ENCODE measurements at places on chromosomes 3 and 15. TPM values are rescaled to one million over a fixed set of nuclear protein-coding genes. Genes with fewer than 3 reads are reported as not detected.

DNA sequence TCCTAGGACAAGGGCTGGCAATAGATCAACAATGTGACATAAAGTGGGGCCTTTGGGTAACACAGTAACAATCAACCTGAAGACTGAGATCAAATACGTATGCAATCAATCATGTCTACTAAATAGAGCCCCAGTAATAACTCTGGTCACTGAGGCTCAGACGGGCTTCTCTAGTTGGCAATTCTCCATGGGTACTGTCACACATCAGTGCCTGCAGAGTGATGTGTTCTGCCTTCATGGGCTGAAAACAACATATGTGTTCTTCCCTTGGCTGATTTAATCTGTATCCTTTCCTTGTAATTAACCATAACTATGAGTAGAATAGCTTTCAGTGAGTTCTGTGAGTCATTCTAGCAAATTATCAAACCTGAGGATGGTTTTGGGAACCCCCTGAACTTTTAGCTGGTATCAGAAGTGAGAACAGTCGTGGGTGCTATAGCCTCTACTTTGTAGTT is 113.6 kb downstream of the TMCO5A start:
- no peak for DNase-seq

DNA sequence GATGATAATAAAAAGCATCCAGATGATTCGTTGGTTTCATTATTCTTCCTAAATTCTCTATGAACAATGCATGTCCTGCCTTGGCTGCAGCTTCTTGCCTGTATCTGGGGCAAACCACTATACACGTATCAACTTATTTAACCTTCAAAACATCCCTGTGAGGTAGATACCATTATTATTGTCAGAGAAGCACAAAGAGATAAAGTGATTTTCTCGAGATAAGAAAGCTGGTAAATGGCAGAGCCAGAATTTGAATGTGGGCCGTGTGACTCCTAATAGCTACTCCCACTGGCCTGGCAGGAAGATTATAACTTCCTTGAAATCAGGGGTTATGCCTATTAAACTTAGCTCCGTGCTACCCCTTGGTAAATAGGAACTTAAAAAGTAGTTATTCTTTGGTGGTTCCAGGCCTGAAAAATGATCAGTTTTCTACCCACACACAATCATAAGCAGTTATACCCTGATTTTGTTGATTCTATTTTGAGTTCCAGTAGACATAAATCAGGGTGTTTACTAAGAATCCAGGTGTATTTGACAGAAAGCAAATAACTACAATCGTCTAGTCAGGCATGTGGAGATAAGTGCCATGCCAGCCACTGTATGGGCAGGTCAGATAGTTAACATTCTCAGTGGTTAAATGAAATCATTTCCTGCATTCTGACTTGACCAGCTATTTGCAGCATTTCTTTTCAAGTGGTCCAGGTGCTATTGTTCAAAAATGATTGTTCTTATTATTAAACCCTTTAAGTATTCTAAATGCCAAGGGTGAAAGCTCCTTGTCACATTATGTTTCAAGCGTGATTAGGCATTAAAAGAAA is 99.2 kb upstream of the LRRN1 start:
- DNase-seq = no peak

DNA sequence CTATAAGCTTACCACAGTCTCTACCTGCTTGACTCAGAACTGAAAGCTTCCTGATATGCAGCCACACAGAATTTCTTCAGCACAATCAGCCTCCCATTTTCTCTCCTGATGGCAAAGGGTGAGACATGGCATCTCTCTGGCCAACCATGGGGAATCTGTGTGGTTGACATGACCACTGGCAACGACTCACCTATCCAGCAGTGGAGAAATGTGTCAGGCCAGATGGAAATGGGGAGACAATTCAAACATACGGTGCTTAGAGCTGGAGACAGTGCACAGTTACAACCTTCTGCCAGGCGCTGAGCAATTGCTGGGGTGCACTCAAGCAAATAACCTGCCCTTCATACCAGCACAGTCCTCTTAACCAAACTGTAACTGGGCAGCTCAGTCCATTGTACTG is 3.6 kb downstream of the ZNF385D start:
- DNase-seq = no peak

The SI gene
- 1.0 TPM for total RNA-seq

- DNase-seq = no peak
Measured at GRCh38 chr3:159879598-159879997, 109.0 kb upstream of the IL12A start.

- DNase-seq = no peak
Measured at GRCh38 chr3:141050576-141051442, at the start of gene SPSB4. SPSB4 (plus strand) TSS chr3:141051347; CDS start chr3:141066105, 14,758 bp downstream.

The GHRL gene
- 2.1 TPM for total RNA-seq

The MCF2L2 gene
- 0.16 TPM for total RNA-seq

The LCMT2 gene
- 9.5 TPM for total RNA-seq

DNA sequence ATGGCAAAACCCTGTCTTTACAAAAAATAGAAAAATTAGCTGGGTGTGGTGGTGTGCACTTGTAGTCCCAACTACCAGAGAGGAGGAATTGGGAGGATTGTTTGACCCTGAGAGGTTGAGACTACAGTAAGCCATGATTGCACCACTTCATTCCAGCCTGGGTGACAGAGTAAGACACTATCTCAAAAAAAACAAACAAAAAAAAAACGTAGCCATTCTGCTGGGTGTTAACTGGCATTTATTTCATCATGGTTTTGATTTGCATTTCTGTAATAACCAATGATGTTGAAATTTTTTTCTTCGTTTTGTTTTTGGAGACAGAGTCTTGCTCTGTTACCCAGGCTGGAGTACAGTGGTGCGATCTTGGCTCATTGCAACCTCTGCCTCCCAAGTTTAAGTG is 63.3 kb downstream of the RPLP1 start:
- DNase-seq = no peak

DNA sequence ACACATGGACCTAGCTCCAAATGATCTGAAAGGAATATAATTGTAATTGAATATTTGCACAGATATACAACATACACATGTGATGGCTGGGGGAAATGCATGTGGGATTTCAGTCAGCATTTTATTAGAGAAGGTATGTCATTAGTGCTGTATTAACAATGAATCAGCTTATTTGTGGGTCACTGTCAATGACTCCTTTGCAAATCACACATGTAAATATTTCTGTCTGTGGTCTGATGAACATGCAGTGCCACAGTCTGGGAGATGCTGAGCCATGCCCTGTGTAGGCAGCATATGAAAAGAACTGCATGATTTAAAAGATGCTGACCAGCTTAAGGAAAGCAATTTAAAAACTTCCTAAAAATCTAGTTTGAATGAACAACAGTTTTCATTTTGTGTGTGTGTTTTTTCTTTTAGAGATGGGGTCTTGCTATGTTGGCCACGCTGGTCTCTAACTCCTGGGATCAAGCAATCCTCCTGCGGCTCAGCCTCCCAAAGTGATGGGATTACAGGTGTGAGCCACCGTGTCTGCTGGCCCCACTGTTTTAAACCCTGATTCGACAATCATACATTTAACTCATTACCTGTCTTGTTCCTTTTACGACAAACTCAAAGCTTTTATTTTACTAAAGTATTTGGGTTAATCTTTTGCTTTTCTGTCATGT is 803 bp upstream of the B3GNT5 start:
- no peak for DNase-seq

The CMTM8 gene
- 5.6 TPM for total RNA-seq

GRCh38 chr3:36595511-36595910 is 168.8 kb downstream of the DCLK3 start:
- DNase-seq = no peak

DNA sequence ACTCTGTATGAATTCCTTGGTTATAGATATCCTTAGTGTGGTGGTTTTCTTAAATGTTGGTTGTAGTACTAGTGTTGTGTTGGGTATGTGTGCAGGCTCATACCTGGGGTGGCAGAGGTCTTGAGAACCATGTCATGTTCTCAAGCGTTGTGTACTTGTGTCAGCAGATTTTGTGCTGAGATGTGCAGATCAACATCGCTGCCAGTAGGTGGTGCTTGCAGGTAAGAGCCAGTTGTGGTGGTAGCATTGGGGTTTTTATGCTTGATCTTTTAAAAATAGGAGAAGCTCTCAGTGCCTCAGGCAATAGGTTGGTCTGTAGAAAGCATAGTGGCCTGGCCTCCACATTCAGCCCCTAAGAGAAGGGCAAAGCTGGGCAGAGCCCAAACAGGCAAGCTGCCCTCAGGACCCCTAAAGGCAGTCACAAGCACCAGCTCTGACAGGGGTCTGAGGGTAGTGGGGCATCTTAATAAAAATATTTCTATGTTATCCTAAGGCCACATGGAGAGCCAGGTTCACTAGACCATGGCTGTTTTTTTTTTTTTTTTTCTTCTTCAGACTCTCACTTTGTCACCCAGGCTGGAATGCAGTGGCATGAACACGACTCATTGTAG is 164.0 kb downstream of the IL20RB start:
- no peak for DNase-seq

The TRANK1 gene
- 14.7 TPM for total RNA-seq

- no peak for DNase-seq
Measured at GRCh38 chr15:51936105-51936478, 35.5 kb downstream of the LEO1 start.

DNA sequence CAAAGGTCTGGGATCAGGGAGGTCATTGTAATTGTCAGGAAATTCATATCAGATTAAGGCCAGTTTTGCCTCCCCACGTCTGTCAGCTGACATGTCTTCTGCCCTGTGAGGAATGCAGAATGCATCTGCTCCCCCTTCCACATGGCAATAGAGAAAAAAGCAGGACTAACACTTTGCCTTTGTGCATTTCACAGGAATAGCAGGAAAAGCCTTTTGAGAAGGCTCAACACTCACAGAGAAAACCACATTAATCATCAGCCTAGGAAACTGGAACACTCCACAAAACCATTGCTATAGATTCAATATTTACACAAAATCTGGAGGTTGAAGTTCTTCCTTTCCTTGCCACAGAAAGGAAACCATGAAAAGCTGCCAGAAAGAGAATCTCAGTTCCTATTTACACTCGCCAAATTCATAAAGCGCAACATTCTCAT is 165.2 kb upstream of the HES1 start:
- DNase-seq = no peak

- no peak for DNase-seq
Measured at GRCh38 chr15:85618956-85619491, 175.7 kb downstream of the KLHL25 start.

The TERC gene
- 9.8 TPM for total RNA-seq

GRCh38 chr15:62591842-62592838 is 427.1 kb upstream of the C2CD4B start:
- DNase-seq = no peak

DNA sequence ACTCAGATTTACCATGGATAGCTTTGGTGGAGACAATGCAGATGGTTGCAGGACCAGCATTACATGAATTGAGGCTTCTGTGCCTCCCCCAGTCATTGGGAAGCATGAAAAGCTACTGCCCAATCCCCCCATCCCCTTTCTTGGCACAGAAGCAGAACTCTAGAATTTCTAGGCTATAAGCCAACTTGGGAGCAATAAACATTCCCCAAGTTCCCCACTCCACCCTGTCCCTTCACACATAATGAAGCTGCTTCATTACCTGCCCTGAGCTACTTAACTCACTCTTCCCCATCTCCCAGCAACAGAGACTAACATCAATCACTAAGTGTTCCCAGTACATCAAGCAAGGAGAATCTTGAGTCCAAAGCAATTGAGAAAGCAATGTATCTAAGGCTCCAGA is 164.5 kb downstream of the RORA start:
- no peak for DNase-seq

DNA sequence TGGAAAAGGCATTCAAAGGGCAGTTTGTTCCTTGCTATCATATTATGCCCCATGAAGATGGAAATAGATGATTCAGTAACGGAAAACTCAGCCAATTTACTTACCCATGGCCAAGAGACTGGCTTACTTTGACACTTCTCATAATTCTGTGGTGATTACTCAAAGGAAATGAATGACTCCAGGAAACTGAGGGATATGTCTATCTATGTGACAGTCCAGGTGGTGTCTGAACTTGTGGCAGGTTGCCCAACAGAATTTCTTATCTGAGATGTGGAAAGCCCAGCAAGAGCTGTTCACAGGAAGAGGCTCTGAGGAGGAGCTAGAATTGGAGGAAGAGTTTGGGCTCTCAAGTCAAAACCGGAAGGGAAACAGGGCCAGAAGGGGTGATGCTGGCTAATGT is 91.2 kb downstream of the KCNAB1 start:
- no peak for DNase-seq

The VPS13C gene
- total RNA-seq = 66.7 TPM

The CHP1 gene
- total RNA-seq = 128 TPM

DNA sequence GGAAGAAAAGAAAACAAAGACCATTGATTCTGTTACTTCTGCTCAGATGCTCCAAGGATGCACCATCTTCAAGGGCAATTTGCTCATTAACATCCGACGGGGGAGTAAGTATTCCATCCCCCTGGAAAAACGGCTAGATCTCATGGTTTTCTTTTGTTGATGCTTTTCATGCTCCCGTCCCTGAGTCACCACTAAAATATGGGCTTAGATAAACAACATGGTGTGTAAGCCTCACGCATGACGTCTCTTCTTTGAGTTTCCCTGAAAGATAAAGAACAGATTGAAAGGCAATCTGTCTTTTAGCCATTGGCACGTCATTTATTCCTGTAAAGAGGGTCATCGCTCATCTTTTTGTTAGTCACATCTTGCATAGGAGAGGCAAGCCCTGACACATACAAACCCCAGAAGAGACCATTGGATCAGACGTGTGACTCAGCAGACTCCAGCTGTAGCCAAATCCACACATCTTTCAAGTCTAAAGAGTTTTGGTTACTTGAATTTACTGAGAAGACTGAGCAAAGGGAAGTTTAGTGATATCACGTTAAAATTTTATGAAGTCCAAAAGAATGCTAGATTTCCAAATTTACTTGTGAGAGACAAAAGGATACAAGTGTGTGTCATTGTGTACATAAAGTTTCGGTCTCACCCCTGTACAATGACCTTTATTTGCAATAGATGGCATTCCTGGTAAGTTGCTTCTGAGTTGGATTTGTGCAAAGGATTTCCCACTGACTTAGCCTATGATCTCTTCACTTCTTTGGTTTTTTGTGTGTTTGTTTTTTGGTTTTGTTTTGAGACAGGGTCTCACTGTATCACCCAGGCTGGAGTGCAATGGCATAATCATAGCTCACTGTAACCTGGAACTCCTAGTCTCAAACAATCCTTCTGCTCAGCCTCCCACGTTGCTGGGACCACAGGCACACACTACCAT is 110.5 kb downstream of the PGPEP1L start:
- no peak for DNase-seq

- DNase-seq = no peak
Measured at GRCh38 chr3:18062657-18063025, 320.2 kb upstream of the TBC1D5 start.

- DNase-seq = no peak
Measured at GRCh38 chr15:48553559-48553958, 92.0 kb downstream of the FBN1 start.
